ENCODE measurements at places on chromosomes 3 and 15.

DNA sequence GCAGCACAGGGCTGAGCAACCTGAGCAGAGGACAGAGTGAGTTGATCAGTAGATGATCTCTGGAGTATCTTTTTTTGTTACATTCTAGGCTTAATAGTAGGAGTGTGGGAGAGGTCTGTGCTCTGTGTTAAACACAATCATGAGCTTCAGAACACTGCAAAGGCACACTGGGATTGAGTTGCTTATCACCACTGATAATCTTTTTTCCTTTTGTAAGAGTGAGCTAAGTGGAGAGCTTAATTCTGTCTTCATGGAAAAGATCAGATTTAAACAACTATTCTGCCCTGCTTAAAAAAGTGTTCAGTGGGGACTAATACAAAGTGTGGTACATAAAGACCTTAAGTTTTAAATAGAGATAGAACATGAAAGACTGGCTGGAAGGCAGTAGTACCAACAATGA is 1.1 kb downstream of the OR4F6 start:
- no peak for DNase-seq

GRCh38 chr15:26061248-26061647 is 198.1 kb upstream of the ATP10A start:
- no peak for DNase-seq

- no peak for DNase-seq
Measured at GRCh38 chr3:4163011-4163410, 140.2 kb upstream of the SETMAR start.

GRCh38 chr3:42165211-42165610 is 74.1 kb downstream of the TRAK1 start:
- no peak for DNase-seq

- no peak for DNase-seq
Measured at GRCh38 chr3:139689708-139690228, 12.0 kb upstream of the NMNAT3 start.

DNA sequence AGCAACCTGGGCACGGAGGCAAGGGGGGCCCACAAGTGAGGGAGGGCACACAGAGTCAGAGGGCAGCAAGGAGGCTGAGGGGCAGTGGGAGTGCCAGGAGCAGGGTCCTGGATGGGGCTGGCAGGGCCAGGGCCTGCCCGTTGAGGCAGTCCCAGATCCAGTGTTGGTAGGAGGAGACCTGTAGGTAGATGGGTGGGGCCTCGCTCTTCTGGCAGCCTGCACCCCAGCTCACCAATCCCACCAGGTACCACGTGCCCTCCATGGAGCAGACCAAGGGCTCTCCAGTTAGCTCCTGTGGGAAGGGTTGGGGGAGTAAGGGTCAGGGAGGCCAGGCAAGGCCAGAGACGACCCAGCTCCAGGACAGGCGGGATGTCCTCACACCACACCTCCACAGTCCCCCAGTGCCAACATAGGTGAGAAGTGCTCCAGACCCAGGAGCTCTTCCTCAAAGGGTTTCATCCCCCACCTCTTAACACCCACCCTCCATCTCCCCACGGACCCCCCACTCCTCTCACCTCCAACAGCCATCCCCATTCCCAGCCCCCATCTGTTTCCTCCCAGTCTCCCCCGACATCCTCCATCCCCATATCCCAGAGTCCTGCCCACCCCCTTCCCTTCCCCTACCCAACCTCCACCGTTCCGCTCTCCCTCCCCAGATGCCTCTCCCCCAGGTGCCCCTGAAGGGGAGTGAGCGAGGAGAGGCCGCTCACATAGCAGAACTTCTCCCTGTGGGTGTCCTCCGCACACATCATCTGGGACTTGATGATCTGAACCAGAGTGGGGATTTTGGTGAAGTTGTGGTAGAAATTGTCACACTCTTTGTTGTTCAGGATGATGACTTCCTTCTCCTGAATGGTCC is 5.2 kb downstream of the PRSS50 start:
- no peak for DNase-seq

DNA sequence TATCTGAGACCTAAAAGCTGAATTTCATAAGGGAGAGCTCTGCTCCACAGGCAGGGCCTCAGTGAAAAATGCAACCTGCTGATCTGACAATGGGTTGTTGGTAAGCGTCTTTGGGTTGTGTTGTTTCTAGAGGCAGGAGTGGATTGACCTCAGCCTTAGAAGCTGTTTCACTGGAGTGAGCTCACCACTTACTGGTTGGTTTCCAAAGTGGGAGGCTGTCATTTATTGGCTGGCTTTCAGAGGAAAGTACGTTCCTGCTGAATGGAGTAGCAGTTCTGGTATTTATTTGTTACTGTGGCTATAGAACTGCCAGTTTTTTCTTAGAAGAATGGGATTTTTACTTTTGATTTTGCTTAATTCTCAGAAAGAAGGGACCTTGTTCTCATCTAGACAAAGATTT is 29.3 kb upstream of the COL6A5 start:
- DNase-seq: peak; percentile 3

GRCh38 chr3:117261983-117262421 is 552.4 kb downstream of the TUSC7 start:
- DNase-seq: no peak

DNA sequence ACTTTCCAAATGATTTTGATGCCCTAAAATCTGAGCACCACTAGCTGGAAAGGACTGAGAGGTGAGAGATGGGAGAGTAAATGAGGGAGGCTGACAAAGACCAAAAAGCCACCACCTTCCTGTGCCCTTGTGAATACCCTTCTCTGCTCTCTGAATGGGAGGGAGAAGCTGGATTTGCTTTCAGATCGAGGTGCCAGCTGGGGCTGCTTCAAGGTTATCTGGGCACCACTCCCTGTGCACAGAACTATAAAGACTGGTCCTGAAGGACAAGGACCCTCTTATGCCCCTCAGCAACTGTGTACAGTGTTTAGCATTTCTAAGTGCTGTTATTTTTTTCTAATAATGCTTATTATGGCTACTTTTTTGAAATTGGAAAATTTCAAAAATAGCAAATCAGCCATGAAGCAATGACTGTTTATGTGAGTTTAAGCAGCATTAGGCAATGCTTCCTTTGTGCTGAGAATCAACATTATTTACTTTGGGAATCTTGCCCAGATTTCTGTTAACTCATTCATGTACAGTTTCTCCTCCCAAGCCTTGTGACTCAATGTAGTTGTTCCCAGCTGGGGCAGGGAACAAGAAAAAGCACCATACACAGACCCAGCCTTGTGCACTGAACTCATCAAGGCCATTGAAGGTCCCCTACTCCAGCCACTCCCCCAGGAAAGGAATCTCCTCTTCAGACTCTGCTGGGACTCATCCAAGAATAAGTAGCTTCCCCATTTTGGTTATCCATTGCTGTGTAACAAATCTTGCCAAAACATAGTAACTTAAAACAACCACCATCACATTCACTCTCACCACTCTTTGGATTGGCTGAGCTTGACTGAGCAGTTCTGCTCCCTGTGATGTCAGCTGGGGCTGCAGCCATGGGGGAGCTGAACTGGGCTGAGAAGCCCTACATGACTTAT is 37.3 kb upstream of the CDV3 start:
- peak; percentile 94 for DNase-seq

DNA sequence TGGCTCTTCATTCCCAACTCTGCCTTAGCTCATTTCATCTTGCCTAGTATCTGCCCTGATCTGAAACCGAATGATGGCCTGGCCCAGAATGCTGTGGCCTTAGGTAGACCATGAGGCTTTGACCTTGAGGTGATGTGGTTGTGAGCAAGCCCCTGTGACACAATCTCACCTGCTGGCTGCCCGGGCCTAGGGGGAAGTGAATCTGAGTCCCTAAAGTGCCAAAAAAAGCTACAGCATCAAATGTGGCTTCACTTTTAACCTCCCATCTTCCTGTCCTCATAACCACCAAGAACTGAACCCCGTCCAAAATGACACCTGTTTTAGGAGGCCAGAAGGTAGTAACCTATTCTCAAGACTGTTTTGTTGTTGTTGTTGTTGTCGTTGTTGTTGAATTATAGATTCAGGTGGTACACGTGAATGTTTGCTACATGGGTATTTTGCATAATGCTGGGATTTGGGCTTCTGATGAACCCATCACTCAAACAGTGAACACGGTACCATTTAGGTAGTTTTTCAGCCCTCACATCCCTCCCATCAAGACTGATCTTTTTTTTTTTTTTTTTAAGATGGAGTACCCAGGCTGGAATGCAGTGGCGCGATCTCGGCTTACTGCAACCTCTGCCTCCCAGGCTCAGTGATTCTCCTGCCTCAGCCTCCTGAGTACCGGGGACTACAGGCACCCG is 54.6 kb downstream of the MCCC1 start:
- DNase-seq: no peak

DNA sequence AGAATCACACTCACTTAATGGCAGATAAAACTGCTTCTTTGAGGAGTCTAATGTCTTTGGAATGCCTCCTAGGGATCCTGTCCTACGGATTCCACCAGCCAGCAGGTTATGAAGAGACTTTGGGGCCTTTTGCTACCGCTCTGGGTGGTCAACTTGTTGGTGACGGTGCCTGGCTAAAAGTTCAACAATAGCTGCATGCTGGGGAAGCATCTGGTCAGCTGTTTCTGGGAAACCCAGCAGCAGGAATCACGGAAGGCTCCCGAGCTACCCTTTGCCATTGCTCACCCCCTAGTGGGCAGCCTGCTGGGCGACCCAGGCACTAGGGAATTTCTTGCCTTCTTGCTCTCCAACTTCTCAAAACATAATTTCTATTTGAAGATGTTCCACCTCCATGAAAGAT is 263.3 kb downstream of the NEK10 start:
- no peak for DNase-seq

DNA sequence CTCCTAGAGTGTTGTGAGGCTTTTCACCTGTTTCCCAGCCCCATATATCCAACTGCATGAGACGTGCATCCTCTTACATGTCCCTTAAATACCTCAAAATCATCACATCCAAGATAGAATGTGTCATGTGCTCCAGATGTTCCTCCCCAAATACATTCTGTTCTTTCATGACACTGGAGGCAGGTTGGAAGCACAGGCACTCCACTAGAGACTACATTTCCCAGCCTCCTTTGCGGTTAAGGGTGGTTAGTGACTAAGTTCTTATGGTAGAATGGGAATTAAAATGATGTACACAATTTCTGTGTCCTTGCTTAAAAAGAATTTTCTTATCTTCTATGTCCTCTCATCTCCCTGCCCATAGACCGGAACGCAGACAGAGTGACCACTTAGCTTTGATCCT is 34.3 kb downstream of the TMEM40 start:
- DNase-seq: no peak

- DNase-seq: no peak
Measured at GRCh38 chr3:171419457-171419856, 40.7 kb downstream of the TNIK start.

DNA sequence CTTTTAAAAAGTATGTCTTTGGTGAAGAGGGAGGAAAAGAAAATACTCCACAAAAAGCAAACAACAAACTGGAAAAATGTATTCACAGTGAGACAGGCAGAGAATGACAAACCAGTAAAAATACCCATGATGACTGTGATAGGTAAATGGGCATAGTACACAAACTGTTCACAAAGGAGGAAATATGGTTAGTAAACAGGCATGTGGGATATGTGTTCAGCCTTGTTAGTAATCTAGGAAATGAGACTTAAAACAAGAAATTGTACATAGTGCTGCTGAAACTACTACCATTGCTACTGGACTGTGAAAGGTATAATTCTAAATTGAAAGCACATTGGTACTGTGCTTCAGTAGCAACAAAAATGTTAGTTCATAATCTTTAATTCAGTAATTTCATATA is 50.1 kb downstream of the UBE2E2 start:
- DNase-seq: no peak

DNA sequence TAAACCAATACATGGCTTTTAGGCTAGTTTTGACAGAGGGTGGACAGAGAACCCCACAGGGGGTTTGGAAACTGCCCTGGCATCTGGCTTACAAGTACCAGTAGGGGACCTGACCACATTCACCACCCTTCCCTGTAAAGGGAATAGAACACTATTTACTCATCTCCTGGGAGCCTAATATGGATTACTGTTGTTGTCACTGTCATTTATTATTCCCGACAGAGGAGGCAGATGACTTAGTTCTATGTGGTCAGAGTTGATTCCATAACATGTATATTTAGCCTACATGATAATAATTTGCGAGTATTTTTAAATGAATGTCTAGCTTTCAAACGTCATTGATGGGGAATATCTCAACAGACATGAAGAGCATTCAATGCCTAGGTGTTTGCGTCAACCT is 15.9 kb downstream of the ZBTB38 start:
- DNase-seq: peak; percentile 70

DNA sequence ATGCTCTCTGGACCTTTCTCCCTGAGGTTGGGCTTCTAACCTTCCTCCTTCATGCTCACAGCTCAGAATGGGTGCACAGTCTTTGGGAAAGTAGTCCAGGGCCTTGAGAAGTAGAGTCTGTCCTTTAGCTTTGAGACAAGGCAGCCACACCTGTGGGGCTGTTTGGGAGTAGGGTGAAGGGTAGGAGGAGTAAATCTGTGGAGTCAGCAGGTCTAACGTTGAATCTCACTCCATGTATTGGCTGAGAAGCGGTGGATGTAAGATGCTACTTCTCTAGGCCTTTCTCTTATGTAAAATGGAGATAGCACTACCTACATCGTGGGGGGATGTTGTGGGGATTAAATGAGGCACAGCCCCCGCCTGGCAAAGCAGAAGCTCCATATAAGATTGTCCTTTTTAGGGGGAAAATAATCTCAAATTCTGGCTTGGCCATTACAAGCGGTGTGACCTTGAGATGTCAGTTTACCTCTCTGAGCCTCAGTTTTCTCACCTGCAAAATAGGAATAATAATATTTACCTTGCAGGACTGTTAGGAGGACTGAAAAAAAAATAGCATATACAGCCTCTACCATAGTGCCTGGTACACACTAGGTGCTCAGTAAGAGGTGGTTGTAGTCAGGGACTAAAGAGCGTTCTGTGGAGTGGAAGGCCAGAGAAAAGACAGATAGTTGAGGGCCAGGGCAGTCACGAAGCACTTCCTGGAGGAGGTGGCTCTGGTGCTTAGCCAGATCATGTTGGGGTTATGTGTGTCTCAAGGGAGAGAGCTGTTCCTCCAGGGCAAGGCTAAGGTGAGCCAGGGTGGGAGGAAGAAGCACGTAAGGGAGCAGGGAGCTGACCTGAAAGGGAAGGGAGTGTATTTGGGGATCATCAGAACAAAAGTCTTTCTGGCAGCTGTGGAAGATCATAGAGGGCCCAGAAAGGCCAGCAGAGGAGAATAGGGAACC is 82.8 kb upstream of the MRPS22 start:
- DNase-seq: no peak

- no peak for DNase-seq
Measured at GRCh38 chr15:64099379-64099778, 3.6 kb downstream of the SNX1 start.

- no peak for DNase-seq
Measured at GRCh38 chr15:25397100-25397499, 41.7 kb downstream of the UBE3A start.

GRCh38 chr3:128854475-128854874 is 24.9 kb upstream of the ACAD9 start:
- no peak for DNase-seq

DNA sequence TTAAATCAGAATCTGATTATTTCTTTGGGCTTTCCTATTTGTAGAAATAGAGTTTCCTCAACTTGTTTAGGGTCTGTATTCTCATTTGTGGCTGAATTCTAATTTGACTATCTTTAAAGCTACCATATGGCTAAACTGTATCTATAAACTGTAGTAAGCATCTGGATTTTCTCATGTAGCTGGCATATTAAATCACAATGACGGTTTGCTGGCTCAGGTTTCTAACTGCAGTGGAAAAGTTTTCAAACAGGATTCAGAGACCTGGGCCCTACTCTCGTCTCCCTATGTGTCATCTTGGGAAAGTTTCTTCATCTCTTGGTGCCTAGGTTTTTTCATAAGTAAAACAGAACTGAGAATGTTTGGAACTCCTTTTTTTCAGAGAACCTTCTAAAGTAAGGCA is 68.3 kb downstream of the GALK2 start:
- peak; percentile 90 for DNase-seq

GRCh38 chr15:70923311-70924080 is 30.9 kb downstream of the LRRC49 start:
- peak; percentile 23 for DNase-seq
